ENCODE measurements at places on chromosomes 2 and 18. TPM values are rescaled to one million over a fixed set of nuclear protein-coding genes. Genes with fewer than 3 reads are reported as not detected.

PDK1 gene
- total RNA-seq: 20.9 TPM

EIPR1 gene
- total RNA-seq: 26.0 TPM

IL36B gene
- not detected for total RNA-seq

MYO5B gene
- total RNA-seq: 25.6 TPM

PTPRN gene
- 2.6 TPM for total RNA-seq

RBM43 gene
- 17.8 TPM for total RNA-seq

CKAP2L gene
- total RNA-seq: 4.0 TPM

EFR3B gene
- total RNA-seq: 5.6 TPM

VIT gene
- total RNA-seq: 0.46 TPM

PCARE gene
- not detected for total RNA-seq

SOCS6 gene
- total RNA-seq: 18.4 TPM

DAW1 gene
- 9.2 TPM for total RNA-seq

GDF7 gene
- 0.37 TPM for total RNA-seq

FBXO48 gene
- 1.3 TPM for total RNA-seq

KATNAL2 gene
- total RNA-seq: 6.4 TPM

FIGN gene
- 6.5 TPM for total RNA-seq

RND3 gene
- total RNA-seq: 43.7 TPM

SP140L gene
- 30.3 TPM for total RNA-seq

LAMA1 gene
- 2.8 TPM for total RNA-seq

CSRNP3 gene
- 8.7 TPM for total RNA-seq

NYAP2 gene
- 1.5 TPM for total RNA-seq

FAM210A gene
- 20.2 TPM for total RNA-seq

MAP3K19 gene
- total RNA-seq: 11.0 TPM

RTKN gene
- total RNA-seq: 37.5 TPM

NCOA1 gene
- 38.8 TPM for total RNA-seq

RAB10 gene
- total RNA-seq: 149 TPM

TRIM54 gene
- total RNA-seq: 0.48 TPM

PLB1 gene
- 8.0 TPM for total RNA-seq

KCNK3 gene
- total RNA-seq: 27.7 TPM

MEP1B gene
- total RNA-seq: not detected

ERICH2 gene
- total RNA-seq: 17.0 TPM

VWA3B gene
- total RNA-seq: 29.2 TPM

HOXD4 gene
- total RNA-seq: 1.1 TPM

RAB6C gene
- not detected for total RNA-seq

SMC6 gene
- 34.8 TPM for total RNA-seq

DOK6 gene
- 4.2 TPM for total RNA-seq

IL1F10 gene
- total RNA-seq: not detected

FKBP7 gene
- 7.7 TPM for total RNA-seq

TAF1B gene
- total RNA-seq: 46.3 TPM

SPATA3 gene
- not detected for total RNA-seq

RIT2 gene
- total RNA-seq: not detected

GREB1 gene
- 2.9 TPM for total RNA-seq

SIX3 gene
- not detected for total RNA-seq

ELOA2 gene
- not detected for total RNA-seq

M1AP gene
- 0.94 TPM for total RNA-seq

MYOM1 gene
- 1.7 TPM for total RNA-seq

REG3G gene
- total RNA-seq: 0.43 TPM

GREB1L gene
- 0.28 TPM for total RNA-seq

BOLL gene
- total RNA-seq: not detected
